ENCODE measurements at places on chromosomes 1 and 21. TPM values are rescaled to one million over a fixed set of nuclear protein-coding genes. Genes with fewer than 3 reads are reported as not detected.

The MNDA gene
- 0.53 TPM for total RNA-seq

- no peak for DNase-seq
These were observed 355.0 kb upstream of the DUSP10 start for GRCh38 chr1:222096883-222097282.

The VWA1 gene
- total RNA-seq = 91.0 TPM

GRCh38 chr1:119893238-119893791, 3.0 kb downstream of the ADAM30 start:
- no peak for DNase-seq

The SLC27A3 gene
- 60.7 TPM for total RNA-seq

The GLMP gene
- 32.9 TPM for total RNA-seq

The MPL gene
- 0.15 TPM for total RNA-seq

DNA sequence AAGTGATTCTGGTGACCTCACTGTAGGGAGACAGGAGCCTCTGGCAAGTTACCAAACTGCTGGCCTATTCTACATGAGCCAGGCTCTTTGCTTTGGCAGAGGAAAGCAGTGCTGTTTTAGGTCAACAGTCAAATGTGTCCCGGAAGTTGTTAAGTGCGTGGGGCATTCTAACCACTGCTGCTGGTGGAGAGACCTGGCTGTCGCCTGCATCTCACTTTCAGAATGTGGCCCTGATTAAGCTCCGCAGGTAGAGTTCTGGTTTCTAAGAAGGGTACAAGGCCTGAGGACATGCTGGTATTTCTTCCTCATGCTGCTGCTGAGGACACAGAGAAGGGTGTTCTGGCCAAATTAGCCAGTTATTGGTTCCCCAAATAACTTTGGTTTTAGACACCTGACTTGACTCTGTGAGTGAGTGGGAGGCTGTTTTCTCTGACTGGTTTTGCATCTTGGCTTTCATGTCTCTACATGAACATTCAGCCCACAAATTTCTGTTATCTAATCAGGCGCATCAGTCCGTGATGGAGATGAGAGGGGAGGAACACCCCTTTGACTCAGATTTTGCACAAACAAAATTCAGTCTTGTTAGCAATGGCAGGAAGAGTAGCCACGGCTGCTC, 120.8 kb downstream of the LMO4 start:
- DNase-seq = peak; percentile 79

DNA sequence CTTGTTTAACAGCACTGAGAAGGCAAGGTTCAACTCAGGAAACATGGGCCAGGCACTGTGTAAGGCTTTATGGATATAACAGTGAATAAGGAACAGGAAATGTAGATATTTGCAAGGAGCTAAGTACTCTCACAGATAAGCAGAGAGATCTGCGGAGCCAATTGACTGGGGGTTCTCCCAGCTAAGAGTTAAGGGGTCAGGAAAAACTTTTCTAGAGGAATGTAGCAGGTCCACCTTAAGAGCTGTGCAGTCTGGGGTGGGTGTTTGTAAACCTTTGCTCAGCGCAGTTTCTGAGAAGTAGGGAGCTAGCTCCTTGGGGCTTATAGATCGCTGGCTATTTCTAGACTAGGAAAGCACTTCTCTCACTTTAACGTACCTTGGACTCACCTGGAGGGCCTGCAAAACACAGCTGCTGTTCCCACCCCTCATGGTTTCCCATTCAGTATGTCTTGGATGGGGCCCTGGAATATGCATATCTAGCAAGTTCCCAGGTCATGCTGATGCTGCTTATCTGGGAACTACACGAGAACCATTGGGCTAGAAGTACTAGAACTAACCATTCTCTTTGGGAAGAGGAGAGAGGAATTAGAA, 51.7 kb downstream of the TLCD4 start:
- no peak for DNase-seq

DNA sequence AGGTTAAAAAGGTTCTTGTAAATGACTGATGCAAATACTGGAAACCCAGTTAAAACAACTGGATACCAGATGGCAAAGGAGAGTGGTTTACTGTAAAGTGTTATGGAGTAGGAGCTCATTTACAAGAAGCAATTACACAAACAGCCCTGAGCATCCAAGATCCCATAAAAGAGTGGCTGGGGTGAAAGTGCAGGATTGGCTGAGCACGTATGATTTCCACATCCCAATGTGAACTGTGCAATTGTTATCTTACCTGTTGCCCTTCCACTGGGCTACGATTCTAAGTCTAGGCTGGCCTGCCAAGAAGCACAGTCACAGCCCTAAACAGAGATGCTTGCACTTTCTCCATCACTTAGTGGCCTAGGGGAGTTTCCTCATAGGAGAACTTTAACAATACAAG, 277.6 kb upstream of the RUNX1 start:
- DNase-seq = no peak

The BCAN gene
- total RNA-seq = not detected

The PEAR1 gene
- 4.5 TPM for total RNA-seq

GRCh38 chr1:93519199-93519829, 71.4 kb downstream of the FNBP1L start:
- no peak for DNase-seq

- no peak for DNase-seq
These were observed 223.2 kb downstream of the TNR start for GRCh38 chr1:175520186-175520585.

The MROH9 gene
- not detected for total RNA-seq

DNA sequence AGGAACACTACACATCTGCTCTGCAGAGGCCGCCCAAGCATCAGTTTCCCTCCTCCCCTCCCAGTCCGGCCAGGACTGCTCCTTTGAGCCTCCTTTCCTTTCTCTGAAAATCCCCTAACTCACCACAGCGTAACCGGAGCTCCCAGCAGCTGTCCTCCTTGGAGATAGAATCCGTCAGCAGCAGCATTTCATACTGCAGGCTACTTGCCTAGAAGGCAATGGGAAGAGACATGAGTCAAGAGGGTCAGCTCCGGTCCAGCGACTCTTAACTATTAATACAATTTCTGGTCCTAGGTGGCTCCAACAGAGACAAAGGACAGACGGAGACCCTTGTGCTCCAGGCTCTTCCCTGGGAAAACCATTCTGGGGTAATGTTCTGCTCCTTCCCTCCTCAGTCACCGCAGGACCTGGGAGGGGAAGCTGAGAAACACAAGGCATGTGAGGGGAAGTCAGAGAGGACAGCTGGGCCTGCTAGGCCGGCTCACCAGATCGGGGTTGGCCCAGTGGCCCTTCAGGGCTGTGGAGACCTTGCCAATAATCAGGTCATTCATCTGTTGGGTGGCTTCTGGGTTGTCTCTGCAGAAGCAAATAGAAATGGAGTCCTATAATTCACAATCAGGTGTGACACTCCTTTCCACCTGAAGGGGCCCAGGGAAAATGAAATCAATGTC, 99.7 kb downstream of the UBR4 start:
- DNase-seq = no peak

The TMEM240 gene
- total RNA-seq = 0.98 TPM

- no peak for DNase-seq
These were observed 51.3 kb upstream of the PRELP start for GRCh38 chr1:203424285-203424684.

DNA sequence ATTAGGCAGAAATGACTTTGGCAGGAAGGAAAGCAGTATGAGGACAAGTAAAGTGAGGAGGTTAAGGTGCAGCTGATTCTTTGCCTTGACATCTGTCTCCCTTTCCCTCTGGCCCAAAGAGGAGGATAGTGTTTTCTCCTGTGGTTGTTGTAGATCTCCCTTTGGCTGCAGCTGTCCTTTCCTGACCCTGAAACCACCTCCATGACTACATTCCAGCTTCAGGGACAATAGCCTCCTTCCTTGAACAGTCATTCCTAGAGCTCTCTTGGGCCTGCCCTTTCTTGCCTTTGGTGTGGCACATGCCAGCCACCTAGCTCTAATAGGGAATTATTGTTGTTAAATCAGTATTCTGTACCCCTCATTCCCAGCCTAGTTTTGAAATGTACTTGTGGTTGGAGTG, 6.2 kb downstream of the ZMYM1 start:
- no peak for DNase-seq

DNA sequence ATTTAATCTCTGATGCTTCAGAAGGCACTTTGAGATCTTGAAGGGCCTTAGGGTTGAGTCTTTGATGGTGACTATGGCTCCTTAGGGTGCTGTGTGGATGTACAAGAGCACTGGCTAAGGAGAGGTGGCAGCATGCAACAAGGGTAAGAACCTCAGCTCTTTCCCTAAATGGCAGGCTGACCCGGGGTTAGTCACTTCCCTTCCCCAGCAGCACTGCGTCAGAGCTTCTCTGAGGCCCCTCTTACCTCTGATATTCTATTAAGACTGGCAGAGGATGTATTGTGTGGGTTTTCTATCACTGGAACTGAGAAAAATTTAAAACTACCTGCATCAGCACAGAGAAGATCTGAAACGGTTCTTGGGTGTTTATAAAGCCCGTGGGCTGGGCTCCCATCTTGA, 11.8 kb downstream of the C1orf116 start:
- DNase-seq = no peak

The PEX10 gene
- total RNA-seq = 10.3 TPM

- DNase-seq = no peak
These were observed 27.3 kb upstream of the LAMC1 start for GRCh38 chr1:182995894-182996293.

The SLC35E2B gene
- 18.6 TPM for total RNA-seq
